ENCODE measurements at places on chromosomes 7 and 10.

DNA sequence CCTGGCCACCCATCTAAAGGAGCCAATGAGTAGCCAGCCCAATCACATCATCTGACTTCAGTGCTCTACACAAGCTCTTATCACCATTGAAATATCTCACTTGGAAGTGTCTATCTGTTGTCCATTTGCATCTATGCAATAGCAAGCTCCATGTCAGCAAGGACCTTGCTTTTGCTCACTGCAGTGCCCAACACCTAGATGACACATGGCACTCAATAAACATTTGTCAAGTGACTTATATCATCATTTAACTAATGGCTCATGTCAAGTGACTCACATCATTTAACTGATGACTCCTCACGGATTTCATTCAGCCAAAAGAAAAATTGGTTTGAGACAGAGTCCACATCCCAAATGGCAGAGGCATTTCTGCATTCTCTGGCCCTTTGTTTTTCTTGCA, 92.9 kb upstream of the ADAM12 start:
- DNase-seq, result no peak

DNA sequence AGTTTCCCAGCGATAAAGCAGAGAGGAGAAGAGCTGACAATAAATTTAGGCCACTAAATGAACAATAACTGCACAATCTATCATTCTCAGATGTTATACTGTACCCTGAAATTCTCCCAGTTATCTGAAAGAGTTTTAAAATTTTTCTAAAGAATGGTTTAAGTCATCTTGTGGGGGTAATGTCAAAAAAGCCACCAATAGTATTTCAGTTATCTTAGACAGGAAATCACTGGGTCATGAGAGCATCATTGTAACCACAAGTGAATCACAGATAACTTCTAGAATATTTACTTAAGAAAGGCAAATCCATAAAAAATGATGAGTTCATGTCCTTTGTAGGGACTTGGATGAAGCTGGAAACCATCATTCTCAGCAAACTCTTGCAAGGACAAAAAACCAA, 147.1 kb downstream of the DNAJB9 start:
- no peak for DNase-seq

DNA sequence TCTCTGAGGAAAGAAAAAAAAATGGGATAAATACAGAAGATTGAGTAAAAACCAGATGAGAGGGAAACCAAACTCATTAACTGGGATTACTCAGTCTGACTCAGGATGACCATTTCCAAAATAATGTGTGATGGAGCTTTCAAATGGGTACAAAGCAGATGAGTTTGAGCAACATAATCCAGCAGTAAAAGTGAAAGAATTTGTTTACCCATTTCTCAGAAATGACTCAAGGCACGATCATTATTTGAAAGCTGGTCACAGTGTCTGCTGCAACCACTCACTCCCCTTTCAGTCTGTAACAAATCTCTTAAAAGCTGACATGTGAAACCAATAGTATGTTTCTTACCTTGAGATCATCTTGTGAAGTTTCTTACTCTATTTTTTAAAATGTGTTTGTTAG, 104.7 kb upstream of the KLF14 start:
- no peak for DNase-seq

DNA sequence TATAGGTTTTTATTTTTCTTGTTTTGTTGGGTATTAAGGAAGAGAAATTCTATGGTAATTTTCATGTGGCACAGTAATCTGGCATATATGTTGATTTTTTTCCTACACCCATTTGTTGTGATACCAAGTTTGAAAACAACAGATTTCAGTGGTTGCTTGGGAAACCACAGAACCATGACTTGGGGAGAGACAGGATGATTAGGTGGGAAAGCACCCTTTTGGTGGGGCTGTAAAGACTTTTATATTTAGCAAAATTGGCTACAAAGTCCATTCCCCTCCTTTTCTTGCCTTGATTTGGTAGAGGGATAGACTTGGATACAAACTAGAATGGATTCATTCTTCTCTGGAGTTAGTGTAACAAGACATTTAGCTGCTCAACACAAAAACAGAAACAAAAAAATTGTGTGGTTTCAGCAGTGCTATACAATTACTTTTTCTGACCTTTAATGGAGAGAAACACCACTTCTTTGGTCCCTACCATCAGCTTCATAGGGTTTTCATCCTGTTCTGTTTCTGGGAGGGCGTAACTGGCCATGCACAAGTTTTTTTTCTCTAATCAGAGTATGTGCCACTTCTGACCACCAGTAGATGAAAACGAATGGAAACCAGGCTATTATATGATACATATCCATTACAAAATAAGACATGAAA, 52.7 kb downstream of the FIGNL1 start:
- DNase-seq, result no peak

Data from stimulated activated CD8-positive, alpha-beta memory T cell treated with anti-CD3 and anti-CD28 coated beads, Interleukin-2, amount 100 ng/mL, for 1 hour (primary cell).